GOT3 (cell line): ENCODE measurements at places on chromosomes 13 and 19.

- no peak for DNase-seq
Observed at GRCh38 chr19:41998246-41999020, 4.4 kb upstream of the ATP1A3 start.

GRCh38 chr13:97512732-97513131 lies 78.8 kb downstream of the RAP2A start:
- DNase-seq: no peak

DNA sequence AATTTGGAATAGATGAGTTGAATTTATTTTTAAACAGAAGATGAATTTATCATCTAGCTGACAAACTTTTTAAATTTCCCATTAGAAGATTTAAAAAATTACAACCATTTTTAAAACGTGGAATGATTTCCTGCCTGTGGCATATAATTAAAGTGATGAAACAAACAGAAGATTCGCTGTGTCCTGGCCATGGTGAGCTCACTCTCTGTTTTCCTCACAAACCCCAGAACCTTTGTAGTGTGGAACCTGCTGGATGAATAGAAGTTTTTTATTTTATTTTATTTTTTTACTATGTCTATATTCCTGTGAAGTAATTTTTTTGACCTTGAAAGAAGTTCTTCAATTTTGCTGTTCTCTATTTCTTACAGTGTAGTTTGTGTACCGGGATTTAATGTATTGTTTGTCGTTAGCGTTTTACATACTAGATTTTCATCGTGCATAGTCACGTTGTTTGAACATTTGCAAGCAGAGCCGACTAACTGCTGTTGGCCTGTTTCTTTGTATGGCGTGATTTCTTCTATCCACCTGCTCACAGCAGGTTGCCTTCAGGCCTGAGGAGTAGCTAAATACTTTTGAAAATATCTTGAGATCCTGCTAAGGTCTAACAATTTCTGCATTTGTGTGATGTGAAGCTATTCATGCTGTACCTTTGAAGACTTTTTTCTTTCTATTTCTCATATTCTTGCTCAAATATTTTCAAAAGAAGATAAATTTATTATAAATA lies 149.2 kb downstream of the GGACT start:
- DNase-seq: no peak

GRCh38 chr19:3289971-3290569 lies 65.6 kb downstream of the CELF5 start:
- no peak for DNase-seq

- no peak for DNase-seq
Observed at GRCh38 chr13:79534596-79534995, 53.6 kb downstream of the NDFIP2 start.

DNA sequence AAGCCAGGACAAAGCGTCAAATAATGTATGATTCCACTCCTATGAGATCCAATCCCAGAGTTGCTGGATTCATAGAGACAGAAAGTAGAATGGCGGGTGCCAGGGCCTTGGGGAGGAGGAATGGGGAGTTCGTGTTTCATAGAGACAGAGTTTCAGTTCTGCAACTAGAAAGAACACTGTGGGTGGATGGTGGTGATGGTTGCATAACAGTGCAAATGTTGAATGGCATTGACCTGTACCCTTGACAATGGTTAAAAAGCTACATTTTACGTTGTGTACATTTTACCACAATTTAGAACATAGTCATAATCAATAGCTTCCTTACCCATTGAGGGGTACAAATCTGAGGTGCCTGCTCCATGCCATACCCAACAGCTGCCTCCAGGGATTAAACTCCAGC lies 33.4 kb downstream of the MBD3L2B start:
- no peak for DNase-seq

- DNase-seq: no peak
Observed at GRCh38 chr19:12482509-12482886, 2.1 kb downstream of the ZNF709 start.

DNA sequence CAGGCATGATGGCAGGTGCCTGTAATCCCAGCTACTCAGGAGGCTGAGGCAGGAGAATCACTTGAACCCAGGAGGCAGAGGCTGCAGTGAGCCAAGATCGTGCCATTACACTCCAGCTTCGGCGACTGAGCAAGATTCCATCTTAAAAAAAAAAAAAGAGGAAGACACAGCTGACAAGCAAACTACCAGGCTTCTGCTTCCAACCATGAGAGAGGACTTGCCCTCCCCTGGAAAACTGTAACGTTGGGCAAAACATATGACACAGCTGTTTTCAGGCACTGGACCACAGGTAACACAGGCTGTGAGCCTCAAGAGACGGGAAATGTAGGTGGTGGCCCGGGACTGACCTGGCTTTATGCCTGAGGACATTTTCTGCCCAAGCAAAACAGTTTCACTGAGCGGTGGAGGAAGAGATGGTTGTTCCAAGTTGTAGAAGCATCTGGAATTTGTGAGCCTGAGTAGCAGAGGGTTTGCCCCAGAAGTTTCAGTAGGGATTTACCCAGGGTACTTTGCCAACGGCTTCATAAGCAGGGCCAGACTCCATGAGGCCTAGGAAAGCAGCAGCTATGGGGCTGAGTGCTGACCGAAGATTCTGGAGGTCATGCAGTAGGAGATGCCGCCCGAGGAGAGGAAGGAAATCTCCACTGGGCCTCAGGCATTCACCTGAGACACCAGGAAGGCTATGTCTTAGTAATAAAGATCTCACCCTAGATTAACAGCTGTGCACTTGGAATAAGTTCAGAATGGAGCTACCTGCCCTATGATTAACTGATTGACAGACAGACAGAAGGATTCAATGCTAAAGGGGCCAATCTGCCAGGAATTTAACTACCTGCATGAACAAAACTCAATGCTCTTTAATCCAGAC lies 88.0 kb downstream of the ABCC4 start:
- no peak for DNase-seq

- no peak for DNase-seq
Observed at GRCh38 chr19:30742406-30742938, 370.3 kb downstream of the ZNF536 start.

- no peak for DNase-seq
Observed at GRCh38 chr19:41993612-41994483, at the start of gene ATP1A3. Gene ATP1A3 (minus strand): TSS chr19:41994230. CDS start chr19:41994076, 154 bp downstream.

- DNase-seq: no peak
Observed at GRCh38 chr13:75870397-75870903, 234.3 kb downstream of the LMO7 start.

GRCh38 chr13:50156140-50156539 lies 140.9 kb downstream of the KCNRG start:
- DNase-seq: no peak

GRCh38 chr13:106568299-106569003 lies 514 bp upstream of the ARGLU1 start:
- DNase-seq: no peak

DNA sequence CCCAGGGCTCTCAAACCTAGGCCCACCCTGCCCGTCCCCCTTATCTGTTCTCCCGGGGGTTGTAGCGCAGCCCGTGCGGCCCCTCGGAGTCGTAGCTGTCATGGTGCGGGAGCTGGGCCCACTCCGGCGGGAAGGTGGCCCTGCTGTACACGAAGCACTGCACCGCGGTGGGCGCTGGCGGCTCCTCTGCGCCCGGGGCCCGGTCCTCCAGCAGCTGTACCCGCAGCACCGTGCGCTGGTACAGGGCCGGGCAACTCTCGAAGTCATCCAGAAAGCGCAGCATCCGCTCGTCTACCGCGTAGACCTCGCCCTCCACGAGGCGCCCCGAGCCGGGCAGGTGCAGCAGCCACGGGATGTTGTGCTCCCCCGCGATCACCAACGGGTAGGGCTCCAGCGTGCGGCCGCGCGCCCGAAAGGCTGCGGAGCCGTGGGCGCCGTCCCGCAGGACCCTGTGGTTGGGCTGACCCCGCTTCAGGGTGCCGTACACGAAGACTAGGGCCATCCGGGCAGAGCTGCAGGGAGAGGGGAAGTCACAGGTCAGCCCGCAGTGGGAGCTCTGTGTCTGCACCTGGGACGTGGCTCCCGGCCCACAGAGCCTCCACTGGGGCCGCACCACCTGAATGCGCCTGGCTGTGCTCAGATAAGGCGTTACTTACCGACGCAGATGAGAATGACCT lies 56.4 kb downstream of the GGACT start:
- DNase-seq: no peak

DNA sequence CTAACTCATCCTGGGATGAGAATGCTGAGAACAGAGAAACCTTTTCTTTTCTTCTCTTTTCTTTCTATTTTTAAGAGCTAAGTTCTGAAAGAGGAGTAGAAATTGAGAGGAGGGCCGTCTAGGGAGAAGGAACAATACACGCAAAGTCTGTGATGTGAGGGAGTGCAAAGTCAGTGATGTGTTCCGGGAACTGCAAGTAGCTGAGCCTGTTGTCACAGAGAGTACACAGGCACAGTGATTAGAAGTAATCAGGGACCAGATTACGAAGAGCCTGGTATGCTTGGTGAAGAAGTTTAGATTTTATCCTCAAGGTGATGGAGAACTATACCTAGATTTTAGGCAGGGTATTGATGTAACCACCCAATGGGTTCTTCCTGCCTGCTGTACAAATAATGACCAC lies 32.0 kb upstream of the CXCL17 start:
- DNase-seq: no peak

GRCh38 chr19:55452749-55453346 lies 8.6 kb downstream of the ISOC2 start:
- no peak for DNase-seq

GRCh38 chr13:21657538-21657937 lies 13.3 kb upstream of the FGF9 start:
- DNase-seq: no peak

- no peak for DNase-seq
Observed at GRCh38 chr13:42266473-42266872, 5.5 kb upstream of the AKAP11 start.
